ENCODE measurements at places on chromosomes 6 and 20.

- DNase-seq = no peak
Measured at GRCh38 chr6:3228046-3228671, 706 bp upstream of the TUBB2B start.

DNA sequence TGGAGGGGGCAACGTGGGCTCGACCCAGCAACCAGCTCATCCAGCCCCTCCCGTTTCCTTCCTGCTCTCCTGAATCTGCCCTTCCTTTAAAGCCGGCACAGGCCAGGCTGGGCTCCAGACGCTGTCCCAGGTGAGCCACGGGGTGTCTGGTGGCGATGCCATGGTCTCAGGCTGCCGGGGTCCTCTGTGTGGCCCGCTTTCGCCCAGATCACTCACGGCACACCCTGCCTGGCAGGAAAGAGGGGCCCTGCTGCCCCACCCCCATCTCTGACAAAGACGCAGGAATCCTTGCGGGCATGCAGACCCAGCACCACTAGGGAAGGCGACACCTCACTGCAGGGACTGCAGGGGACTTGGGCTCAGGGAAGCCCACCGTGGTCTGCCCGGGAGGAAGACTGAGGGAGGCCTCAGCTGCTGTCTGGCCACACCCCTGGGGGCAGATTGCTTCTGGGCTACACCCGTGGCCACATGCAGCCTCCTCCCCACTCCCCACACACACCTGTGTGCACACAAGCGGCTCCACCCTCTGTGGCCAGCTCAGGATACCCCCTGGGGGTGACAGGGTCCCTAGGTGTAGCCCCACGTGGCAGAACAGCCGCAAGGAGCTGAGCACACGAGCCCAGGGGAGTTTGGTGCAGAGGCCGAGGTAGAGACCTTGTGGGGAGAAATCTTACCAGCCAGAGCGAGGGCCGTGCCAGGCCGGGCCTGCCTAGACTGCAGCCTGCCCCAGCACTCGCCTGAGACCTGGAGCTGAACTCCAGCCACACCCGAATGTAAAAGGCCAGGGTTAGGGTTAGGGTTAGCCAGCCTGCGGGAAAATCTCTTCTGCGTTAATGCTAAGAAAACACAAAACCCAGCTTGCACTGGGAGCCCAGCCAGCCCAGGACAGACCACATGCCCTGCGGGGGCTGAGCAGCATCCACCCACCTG, 104.6 kb downstream of the DLL1 start:
- DNase-seq = no peak

DNA sequence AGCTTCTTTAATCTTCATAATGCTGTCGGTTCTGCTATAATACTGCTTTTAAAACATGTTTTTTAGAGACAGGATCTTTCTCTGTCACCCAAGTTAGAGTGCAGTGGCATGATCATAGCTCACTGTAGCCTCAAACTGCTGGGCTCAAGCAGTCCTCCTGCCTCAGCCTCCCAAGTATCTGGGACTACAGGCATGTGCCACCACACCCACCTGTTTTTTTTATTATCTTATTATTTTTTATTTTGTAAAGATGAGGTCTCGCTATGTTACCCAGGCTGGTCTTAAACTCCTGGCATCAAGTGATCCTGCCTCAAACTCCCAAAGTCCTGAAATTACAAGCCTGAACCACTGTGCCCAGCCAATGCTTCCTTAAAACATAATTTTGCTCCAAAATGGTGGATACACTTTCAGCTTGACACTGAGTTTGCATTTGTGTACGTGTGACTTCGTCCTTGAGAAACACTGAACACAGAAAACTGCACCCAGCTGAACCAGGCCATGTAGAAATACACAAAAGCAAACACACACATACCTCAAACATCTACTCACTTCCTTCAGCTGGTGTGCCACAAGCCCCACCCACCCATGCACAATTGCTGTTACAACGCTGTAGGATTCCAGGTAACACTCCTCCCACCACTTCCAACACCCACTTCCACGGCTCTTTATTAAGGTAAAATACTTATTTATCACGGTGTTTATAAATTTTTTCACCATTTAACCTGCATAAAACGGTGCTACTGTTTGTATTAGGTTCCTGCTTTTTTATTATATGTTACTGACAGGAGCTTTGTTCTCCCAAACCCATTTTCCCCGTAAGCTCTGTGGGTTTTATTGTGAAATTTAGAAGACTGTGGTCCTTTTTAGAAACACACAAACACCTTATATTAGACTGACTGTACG, 109.1 kb downstream of the TSHZ2 start:
- DNase-seq = no peak

GRCh38 chr6:92790381-92790780, 629.0 kb downstream of the EPHA7 start:
- no peak for DNase-seq

GRCh38 chr6:20338156-20338555, 63.5 kb upstream of the E2F3 start:
- no peak for DNase-seq

- DNase-seq = no peak
Measured at GRCh38 chr6:4370066-4370465, 234.7 kb upstream of the ECI2 start.

- DNase-seq = no peak
Measured at GRCh38 chr6:164469276-164469949, 840.0 kb downstream of the C6orf118 start.

- no peak for DNase-seq
Measured at GRCh38 chr20:37529214-37529967, 1.7 kb upstream of the BLCAP start.

DNA sequence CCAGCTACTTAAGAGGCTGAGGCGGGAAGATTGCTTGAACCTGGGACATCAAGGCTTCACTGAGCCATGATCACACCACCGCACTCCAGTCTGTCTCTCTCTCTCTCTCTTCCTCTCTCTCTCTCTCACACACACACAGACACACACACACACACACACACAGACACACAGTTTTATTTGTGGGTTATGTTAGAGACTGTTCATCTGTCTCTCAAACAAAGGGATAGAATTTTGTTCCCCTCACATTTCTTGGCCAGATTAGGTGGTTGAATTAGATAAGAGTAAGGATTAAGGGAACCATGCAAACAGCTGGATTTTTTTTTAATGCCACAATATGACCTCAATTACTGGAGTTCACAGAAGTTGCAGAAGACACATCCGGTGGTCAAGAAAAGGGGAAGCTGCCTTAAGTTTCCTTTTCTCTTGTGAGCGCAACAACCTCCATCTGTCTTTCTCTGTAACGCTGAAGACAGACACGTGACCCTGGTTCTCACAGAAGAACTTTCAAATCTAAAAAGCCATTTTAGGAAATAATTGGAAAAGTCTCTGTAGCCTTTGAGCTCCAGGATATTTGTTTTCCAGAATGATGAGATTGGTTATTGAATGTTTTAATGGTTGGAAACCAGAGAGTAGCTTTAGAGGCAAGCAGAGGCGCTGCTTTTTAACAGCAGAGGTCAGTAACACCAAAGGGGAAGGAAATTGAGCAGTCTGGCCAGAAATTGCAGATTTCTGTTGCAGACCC, 32.9 kb upstream of the LGSN start:
- no peak for DNase-seq

- no peak for DNase-seq
Measured at GRCh38 chr6:126210398-126211075, 129.4 kb upstream of the CENPW start.

GRCh38 chr20:31675828-31676608, 38.3 kb downstream of the COX4I2 start:
- DNase-seq = no peak

DNA sequence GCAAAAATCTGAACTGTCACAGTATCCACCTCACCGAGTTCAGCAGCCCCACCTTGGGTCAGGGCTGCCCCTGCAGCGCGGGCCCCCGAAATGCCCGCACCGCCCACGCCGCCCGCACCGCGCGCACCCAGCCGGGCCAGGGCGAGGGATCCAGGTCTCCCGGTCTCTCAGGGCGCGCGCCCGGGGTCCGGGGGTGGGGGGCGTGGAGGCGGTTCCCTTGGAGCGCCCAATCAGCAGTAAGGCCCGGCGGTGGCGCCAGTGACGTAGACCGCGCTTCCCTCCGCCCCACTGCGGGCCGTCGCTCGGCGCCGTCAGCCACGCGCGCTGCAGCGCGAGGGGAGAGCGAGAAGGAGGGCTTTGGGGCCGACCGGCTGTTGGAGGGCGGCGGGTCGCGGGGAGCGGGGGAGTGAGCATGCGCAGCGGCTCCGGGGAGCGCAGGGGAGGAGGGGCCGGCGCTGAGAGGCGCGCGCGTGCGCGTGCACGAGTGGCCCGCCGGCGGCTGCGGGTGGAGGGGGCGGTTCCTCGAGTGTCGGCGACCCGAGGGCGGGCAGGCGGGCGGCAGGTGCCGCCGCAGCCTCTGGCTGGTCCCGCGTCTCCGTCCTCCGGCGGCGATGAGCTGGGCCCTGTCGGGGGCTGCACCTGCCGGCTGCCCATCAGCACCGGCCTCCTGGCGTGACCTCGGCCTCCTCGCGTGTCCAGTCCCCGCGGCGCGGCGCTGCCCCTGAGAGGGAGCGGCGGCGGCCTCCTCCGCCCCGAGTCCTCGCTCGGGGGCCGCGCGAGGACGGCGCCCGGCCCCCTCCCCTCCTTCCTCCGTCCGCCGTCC, at the start of gene TMEM170B:
TMEM170B (plus strand) TSS at position 521 of the 823 bp plus-strand sequence. CDS start 529 bp downstream, outside the sequence.
- DNase-seq = peak; percentile 95

- DNase-seq = no peak
Measured at GRCh38 chr6:127267646-127268625, 1.3 kb downstream of the RNF146 start.

- DNase-seq = no peak
Measured at GRCh38 chr20:14622796-14623195, 285.4 kb upstream of the FLRT3 start.

- DNase-seq = no peak
Measured at GRCh38 chr6:31689249-31690110, 8.6 kb upstream of the LY6G5C start.

- no peak for DNase-seq
Measured at GRCh38 chr6:6557886-6558285, 30.6 kb upstream of the LY86 start.

GRCh38 chr6:38141085-38141484, 321.6 kb downstream of the ZFAND3 start:
- no peak for DNase-seq

- peak; percentile 29 for DNase-seq
Measured at GRCh38 chr20:23441850-23442313, 2.4 kb downstream of the CSTL1 start.

- no peak for DNase-seq
Measured at GRCh38 chr6:36068586-36068985, 41.0 kb downstream of the MAPK14 start.

- no peak for DNase-seq
Measured at GRCh38 chr6:2920671-2921112, 17.6 kb upstream of the SERPINB9 start.

DNA sequence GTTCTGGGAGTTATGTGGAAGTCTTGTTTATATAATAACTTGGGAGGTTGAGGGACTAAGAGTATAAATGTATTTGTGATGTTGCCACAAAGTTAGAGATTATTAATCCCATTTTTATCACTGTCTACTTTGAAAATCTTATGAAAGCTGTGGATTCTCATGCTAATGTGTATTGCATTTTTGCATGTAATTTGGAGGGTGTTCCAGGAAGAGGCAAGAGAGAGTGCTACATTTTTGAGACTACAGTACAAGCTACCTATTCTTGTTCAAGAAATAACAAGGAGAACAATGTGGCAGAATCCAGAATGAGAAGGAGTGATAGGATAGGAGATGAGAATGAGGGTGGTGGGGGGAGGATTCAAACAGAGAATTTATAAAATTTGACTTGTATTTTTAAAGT, 34.9 kb downstream of the VTA1 start:
- no peak for DNase-seq

DNA sequence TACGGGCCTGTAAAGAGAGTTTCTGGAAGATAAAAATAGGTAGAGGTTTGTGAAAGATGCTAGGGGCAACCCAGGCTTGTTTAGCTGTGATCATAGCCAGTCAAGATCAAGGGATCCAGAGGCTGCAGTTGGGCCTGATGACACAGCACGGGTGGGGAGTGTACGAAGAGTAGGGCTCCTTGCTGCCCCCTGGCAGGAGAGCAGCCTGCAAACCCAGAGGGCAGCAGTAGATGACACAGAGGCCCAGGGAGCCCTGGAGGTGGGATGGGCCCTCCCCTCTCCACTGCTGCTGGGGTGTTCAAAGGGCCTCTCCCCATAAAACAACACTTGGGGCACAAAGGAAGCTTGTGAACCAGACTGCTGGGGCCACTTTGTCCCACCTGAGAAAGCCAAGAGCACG, 47.2 kb downstream of the VEGFA start:
- no peak for DNase-seq

Measured in substantia nigra (tissue), 51 donors.